Natural killer cell (primary cell): ENCODE measurements at places on chromosomes 12 and 14. TPM values are rescaled to one million over a fixed set of nuclear protein-coding genes. Genes with fewer than 3 reads are reported as not detected.

The CLEC4D gene
- 1.7 TPM for total RNA-seq

The C14orf180 gene
- not detected for total RNA-seq

The OTOGL gene
- not detected for total RNA-seq

DNA sequence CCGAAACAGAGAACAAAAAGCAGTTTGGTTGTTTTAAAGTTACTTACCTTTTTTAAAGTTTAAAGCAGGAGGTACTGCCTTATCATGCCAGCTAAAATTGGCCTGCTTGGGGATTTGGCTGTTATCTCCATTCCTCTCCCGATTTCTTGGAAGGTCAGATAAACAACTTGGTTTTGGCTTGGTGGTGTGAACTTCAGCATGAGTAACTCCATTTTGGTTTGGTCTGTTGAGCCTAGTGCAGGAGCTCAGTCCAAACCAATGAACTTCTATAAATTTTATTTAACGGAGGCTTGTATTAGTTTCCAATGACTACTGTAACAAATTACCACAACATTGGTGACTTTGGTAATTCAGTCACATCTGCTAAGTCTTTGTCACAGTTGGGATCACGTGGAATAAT lies 82.3 kb downstream of the PLEKHA5 start:
- DNase-seq: no peak
